ENCODE measurements at places on chromosomes 2 and 18.

DNA sequence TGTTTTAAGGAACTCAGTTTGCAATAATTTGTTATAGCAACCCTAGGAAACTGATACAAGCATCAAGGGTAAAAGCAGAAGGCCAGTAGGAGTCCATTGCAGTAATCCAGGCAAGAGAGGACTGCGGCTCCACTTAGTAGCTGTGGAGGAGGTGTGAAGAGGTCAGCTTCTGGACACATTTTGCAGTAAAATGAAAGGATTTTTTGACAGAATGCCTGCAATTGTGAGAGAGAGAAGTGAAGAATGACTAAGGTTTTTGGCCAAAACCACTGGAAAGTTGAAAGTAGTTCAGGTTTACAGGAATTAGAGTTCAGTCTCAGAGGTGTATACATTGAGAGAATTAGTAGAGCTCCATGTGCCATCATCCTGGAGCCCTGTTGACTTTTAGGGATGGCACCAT, 129.5 kb downstream of the RHBDD1 start:
- no peak for DNase-seq

DNA sequence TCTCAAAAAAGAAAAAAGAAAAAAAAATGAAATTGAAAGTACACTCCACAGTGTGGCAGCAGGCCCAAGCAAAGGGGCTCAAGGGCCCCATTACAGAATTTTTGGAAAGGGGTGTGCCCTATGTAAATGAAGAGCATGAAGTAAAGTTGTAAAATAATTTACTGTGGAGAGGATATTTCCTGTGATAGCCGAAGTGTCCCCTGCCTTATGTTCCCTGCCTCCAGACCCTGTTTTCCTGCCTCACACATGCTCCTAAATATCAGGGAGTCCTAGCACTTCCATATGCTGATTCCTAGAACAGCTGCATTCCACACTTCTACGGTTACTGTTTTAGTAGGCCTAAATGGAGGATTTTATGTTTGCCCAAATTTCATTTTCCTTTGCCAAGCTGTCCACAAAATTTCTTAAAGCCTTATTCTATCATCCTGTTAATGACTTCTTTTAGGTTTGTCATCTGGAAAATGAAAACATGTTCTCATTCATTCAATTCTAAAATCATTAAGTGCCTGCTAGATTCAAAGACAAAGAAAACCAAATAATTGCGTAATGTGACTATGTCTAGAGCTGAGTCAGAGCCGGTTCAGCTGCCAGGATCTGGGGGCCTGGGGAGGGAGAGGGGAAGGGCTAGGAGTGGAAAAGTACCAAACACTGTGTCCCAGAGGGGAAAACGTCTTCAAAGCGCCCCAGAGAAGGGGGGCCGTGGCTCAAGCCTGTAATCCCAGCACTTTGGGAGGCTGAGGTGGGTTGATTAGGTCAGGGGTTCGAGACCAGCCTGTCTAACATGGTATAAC, 25.9 kb upstream of the IMPA2 start:
- no peak for DNase-seq

- no peak for DNase-seq
Observed at GRCh38 chr2:136238286-136239078, 120.5 kb upstream of the CXCR4 start.

GRCh38 chr2:197972061-197972460, 167.7 kb downstream of the PLCL1 start:
- no peak for DNase-seq

- no peak for DNase-seq
Observed at GRCh38 chr2:71789556-71790204, 336.3 kb downstream of the DYSF start.

GRCh38 chr18:46291149-46291548, 187.0 kb downstream of the HAUS1 start:
- no peak for DNase-seq

DNA sequence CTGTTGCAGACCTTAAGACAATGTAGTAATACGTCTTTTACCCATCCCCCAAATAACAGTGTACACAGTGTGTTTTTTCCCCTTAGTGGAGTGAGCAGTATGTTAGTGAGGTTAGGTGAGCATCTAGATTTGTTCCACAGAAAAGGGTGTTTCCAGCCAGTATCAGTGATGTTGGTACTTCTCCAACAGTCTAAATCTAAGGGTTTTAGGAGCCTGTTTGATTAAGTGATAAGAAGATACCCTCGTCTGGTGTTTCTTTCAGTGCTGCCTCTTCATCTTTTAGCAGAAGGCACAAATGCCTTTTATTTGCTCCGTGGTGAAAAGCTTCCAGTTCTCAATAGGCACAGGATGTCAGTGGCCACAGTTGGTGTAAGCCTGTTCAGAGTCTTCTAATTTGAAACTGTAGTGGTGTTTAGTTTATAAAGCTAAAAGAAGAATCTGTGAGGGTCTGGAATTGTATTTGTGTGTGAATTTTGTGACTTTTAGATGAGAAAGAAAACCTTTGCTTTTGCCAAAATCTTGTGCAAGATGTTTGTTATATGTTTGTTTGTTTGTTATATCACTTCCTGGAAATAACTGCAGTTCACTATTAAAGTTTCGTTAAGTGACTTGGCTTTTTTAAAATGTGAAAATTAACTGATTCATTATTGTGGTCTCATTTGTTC, 71.2 kb downstream of the MAP4K4 start:
- DNase-seq: no peak

GRCh38 chr18:59455728-59456276, 96.7 kb upstream of the LMAN1 start:
- peak; percentile 45 for DNase-seq

- no peak for DNase-seq
Observed at GRCh38 chr18:54031243-54031642, 193.2 kb downstream of the MBD2 start.

GRCh38 chr18:76589316-76589715, 94.3 kb upstream of the ZNF516 start:
- DNase-seq: no peak

GRCh38 chr2:205511641-205512040, 170.7 kb upstream of the NRP2 start:
- no peak for DNase-seq

DNA sequence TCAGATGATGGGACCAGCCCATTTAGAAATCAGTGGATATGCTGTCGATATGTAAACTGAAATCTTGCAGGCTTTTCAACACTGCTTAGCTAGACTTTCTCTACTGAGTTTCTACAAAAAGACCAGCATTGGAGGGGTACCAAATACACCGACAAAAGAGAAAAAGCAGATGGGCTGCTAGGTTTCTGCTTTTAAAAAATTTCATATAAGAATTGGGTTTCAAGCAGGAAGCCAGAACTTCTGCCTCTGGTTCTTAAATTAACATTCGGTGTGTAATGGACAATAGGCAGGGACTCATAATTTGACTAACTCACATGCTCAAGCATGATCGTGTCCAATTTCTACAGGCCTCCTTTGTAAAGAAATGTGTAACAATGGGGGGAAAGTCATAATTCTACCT, 3.1 kb downstream of the ARL4C start:
- DNase-seq: no peak

- DNase-seq: no peak
Observed at GRCh38 chr2:168062054-168062453, 185.3 kb downstream of the STK39 start.

GRCh38 chr2:161004379-161004778, 155.8 kb upstream of the TANK start:
- DNase-seq: no peak

DNA sequence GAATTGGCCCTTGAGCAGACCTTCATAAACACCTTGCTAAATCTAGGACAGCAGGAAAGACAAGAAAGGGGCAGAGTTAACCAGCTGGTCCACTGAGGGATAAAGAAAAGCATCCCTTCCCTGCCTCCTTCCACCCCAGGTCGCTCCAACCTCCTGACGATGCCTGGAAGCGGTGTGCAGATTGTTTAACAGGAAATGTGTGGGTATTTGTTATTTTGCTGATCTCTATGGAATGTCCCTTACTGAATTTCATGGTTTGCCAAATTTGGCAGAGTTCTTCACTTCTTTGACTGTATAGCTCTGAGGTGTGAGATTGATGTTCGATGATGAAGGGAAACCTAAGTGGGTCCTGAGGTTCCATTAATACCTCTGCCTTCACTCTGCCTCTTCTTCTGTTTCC, 72.9 kb downstream of the MAP3K20 start:
- DNase-seq: no peak

- no peak for DNase-seq
Observed at GRCh38 chr2:24076849-24077534, 866 bp upstream of the SF3B6 start.

DNA sequence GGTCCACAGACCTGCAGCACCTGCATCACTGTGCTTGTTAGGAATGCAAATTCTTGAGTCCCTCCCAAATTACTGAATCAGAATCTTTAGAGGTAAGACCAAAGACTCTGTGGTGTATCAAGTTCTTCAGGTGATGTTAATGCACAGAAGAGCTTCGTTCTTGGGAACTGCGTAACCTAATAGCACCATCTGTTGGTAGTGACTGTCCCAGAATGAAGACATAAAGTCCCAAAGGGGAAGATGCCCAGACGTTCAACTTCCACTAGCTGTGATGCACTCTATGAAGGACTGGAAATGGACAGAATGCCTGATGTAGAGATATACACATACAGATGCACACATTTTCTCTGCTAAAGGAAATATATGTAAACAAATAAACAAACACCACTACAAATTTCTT, 576.0 kb downstream of the LRP1B start:
- no peak for DNase-seq

- no peak for DNase-seq
Observed at GRCh38 chr2:171401947-171402346, 31.8 kb downstream of the METTL8 start.

DNA sequence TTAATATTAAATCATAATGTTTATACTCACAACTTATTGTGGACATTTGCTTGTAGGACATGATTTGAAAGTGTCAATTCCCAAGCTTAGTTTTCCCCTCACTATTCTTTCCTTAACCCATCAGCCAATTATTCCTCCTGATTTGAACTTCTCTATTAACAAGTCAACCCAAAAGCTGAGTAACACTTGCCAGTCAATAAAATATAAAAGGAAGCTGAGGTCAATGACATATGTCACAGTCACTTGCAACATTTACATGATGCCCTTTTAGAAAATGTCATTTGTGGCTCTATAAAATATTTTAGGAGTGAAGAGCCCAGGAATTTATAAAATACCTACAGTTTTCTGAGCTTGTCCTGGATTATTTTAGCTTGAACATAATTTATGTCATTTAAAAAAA, 7.2 kb downstream of the CCDC68 start:
- DNase-seq: no peak

- DNase-seq: no peak
Observed at GRCh38 chr2:144747571-144747970, 227.7 kb upstream of the ZEB2 start.

- no peak for DNase-seq
Observed at GRCh38 chr2:44171018-44171417, 2.3 kb downstream of the PPM1B start.

GRCh38 chr2:177604271-177605065, 211.9 kb downstream of the AGPS start:
- DNase-seq: no peak

DNA sequence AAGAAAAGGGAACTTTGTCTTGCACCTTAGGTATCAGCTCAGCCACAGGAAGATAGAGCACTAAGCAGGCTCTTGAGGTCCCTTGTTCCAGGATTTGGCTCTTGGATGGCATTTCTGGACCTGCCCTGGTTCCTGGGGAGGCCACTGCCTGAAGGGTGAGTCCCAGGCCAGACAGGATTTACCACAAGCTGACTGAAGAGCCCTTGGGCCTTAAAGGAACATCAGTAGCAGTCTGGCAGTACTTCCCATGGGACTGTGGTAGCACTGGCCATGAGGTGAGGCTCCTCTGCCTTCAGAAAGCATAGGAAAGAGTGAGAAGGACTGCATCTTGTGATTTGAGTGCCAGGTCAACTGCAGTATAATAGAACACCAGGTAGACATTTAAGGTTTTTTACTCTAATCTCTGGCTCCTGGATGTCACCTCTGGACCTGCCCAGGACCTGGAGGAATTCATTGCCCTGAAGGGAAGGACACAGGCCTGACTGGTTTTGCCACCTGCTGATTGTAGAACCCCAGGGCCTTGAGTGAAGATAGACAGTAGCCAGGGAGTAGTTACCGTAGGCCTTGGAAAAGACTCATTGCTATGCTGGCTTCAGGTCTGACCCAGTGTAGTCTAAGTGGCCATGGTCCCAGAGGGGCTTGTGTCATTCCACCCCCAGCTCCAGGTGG, 154.4 kb upstream of the CREB1 start:
- no peak for DNase-seq

DNA sequence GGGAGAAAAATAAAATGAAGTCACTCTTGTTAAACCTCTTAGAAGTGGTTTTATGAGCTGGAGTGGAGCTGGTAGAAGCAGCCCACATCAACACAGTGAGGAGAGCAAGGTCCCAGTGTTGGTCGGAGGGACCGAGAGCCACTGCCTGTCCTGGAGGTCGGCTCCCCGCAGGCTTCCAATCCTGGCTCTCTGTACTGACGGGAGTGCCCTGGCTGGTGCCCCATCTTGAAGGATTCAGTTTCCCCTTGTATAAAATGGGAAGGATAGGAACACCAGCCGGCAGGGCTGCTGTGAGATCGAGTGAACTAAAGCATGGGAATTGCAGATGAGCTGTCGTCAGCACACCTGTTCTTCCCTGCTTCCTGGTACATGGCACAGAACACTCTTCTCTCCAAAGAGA, 104.3 kb upstream of the ID2 start:
- DNase-seq: no peak

DNA sequence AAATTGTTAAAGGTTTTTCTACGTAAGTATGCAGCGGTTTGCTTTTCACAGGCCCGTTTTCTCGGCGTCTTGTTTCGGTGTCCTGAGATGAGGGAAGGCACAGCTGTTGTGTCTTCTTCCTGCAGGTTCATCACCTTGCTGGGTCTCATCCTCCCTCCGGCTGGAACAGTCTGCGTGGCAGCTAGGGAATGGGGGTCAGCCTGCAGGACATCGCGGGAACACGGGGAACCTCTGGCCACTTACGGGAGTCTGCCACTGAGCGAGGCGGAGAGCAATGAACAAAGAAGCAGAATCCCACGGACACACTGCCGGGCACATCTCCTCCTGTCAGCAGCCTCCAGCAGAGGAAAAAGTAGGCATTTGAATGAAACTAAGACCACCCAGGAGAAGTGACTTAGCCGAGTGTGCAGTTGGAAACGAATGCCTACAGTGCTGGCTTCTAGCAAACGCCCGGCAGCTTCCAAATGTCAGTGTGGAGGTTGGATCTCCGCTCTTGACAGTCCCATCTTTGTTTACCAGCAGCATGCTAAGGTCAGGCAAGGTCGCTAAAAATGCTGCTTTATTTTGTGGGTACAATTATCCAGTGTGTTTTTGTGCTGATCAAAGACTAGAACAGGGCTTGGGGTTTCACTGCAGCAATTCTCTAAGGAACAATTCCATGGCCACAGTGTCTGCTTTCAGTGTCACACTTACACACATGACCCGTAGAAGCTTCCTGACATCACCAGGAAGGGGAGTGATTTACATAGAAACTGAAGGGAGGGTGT, 109.8 kb upstream of the SEC11C start:
- no peak for DNase-seq

GRCh38 chr2:61550375-61551209, 12.4 kb upstream of the XPO1 start:
- DNase-seq: no peak
